ENCODE measurements at places on chromosomes 16 and 17.
A peak's percentile ranks its signal among the peaks of the same experiment; 100 is the strongest.

- no peak for DNase-seq
These were observed 12.3 kb downstream of the SRRM2 start for GRCh38 chr16:2764718-2765117.

DNA sequence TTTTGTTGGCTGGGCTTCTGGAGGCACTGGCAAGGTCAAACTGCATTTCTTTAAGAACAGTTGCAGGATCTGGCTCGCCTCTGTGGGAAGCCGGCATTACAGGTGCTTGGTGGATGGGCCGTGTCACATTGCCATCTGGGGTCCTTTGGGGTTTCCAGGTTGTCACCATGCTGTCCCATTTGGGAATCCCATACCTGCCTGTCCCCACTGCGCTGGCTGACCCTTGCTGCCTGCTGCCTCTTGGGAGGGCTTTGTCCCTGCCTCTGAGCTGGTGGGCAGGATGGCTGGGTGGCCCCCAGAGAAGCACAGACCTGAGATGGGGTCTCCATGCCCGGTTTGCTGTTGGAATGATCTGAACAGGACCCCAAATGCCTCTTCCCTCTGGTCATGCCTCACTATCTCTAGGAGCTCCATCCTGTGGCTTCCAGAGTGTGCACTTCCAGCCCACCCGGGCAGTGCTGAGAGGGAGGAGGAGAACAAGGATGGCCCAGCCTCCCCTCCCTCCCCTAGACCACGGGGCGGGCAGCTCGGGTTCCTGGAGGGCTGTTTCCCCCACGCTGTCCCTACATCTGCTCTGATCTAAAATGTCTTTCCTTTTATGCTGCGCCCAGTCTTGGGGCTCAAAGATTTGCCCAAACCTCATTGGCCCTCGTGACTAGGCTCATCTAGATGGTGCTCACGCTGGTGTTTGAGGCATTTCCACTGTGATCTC, 28.0 kb downstream of the OR1D5 start:
- no peak for DNase-seq

DNA sequence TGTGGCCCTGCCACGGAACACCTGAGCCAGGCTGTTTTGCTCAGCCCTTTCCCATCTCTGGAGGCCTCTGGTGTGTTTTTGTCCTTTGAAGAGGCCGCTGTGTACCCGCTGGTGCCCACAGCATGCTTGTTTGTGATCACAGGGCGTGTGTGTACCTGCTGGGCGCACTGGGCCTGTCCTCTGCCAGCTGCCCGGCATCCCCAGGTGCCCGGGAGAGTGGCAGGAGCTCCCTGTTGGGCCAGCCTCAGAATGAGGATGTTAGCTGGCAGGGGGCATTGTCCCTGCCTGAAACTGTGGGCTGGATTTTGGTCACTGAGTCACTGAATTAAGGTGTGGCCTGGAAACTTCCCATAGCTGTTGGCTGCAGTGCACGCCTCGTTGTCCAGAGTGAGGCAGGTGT, 31.1 kb downstream of the BAIAP2 start:
- DNase-seq = no peak

DNA sequence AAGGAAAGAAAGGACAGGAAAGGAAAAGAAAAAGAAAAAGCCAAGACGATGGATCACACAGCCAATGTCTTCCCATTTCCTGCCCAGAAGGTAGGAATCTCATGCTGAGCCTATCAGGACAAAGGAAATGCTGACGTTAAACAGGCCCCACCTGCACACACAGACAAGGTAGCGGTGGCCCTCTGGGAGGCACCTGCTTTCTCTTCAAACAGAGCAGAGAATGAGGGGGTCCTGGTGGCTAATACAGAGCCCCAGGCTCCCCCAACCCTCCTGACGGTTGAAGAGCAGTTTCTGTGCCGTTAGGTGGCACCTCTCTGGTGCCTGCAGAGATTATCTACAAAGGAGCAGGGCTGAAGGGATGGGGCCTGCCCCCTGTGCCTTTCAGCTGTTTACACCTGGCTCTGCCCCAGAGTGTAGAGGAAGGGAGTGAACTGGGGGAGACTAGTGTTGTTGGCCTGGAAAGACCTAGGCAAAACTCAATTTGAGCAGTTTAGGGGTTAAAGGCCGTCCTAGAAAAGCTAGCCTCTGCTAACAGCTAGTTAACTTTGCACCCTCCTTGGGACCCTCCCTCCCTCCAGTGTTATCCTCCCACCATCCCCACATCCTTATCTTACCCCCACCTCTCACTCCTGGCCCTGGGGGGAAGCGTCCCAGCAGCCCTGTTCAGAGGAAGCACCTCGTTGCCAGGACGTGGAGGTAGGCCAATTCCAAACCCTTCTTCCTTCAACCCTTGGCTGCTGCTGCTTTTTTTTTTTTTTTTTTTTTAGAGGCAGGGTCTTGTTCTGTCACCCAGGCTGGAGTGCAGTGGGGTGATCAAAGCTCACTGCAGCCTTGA, 56.3 kb downstream of the ARHGAP27 start:
- no peak for DNase-seq

GRCh38 chr17:75555679-75556153, 30.2 kb downstream of the LLGL2 start:
- DNase-seq = no peak

GRCh38 chr16:53626161-53626560, 77.5 kb downstream of the RPGRIP1L start:
- no peak for DNase-seq

DNA sequence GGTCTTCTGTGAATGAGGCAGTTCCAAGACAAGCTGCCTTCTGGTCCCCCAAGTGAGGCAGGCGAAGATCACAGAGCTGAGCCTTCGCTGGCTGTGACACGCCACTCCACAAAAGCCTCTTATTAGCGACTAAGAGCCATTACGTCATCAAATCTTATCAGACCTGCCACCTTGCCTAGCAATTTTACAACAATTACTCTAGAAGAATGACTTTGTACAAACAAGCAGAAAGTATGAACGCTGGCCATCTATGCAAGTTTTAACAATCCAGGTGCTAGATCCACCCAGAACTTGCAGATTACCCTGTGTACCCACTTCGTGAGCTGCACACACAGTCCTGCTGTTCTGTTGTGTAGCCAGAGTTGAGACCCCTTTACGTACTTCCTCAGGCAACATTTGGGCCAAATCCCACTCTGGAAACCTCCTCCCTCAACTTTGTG, 3.8 kb upstream of the ICAM2 start:
- DNase-seq = peak; percentile 70

DNA sequence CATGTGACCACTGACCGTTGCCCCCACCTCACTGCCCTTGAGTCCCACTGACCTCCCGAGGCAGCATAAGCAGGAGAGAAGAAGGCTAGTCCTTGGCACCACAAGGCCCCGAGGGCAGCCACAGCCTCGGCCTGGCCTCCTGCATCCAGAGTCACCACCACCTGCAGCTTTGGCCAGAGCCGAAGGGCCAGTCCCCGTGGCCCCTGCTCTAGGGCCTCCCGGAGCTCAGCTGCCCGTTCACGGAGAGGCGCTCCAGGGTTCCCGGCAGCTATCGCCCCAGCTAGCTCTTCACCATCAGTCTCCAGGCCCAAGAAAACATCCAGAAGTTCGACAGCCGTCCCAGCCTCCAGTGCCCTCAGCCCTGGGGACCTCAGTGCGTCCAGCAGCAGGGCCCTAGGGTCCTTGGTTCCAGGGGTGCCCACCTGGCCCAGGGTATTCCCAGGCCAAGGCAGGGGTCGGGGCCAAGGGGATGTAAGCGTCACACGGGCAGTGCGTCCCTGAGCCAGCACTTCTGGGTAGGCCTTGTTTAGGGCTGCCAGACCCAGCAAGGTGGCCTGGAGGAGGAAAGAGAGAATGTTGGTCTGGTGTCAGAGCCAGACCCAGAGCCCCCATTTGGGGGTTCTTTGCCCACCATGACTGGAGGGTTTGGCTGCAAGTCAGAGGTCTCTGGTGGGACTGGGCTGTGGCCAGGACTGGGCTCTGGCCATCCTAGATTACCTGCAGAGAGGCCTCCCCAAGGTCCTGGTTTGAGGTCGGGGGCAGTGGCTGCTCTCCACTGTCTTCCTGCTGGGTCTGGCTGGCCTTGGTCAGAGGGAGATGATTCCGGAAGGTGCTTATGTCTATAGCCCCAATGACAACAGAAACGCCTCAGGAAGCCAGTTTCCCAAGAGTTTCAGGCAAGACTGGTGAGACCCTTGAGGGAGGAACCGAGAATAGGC, 1.8 kb downstream of the GHDC start:
- no peak for DNase-seq

DNA sequence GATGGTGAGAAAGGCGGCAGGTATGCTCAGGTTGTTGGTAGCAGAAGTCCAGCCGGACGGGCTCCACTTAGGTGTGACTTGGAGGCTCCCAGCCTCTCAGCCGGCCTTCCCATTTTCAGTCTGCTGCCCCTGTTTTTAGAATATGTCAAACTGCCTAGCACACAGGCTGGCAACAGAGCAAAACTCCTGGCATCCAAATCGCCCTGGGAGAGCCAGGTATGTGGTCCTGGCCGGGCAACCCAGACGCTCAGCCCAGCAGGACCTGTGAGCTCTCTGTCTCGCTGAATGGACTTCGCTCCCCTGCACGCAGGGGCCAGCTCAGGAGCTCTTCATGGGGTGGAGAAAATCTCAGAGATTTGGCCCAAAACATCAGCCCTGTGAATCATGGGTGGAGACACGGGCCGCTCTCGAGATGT, 147.9 kb upstream of the CHMP6 start:
- DNase-seq = no peak

DNA sequence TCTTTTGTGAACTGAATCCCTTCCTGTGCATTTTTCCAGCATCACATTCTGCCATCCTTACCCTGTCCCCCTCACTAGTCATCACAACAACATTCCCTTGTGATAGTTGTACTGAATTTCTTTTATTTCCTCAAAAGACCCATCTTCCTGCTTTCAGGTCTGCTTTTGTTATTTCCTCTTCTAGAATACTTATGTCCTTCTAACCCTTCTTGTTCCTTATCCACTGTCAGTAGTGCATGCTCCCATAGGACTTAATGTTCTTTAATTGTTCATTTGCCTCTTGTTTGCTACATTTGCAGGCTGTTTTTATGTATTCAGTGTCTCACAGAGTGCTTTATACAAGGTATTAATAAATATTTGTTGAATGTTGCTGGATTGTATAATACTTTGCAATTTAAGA, 73.0 kb downstream of the BCAS3 start:
- no peak for DNase-seq

DNA sequence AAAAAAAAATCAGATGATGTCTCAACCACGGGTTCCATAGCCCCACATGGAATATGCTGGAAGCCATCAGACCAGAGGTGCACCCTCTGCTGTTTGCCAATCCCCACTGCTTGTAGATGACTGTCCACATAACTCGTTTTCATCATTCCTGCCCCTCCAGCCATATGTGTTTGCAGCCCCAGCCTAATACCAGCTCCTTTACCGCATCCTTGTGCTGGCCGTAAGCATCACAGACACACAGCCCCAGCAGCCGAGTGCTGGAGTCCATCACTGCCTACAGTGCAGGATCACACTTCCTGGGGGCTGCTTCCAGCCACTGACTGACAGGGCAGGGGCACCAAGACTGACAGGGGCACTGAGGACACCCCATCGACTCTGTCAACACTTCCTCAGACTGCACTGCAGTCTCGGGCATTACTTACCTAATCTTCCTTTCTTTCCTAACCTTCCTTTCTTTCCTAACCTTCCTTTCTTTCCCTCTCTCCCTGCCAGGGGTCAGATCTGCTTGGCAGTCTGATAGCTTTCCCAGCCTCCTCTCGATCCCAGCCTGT, 5.0 kb downstream of the RCVRN start:
- no peak for DNase-seq

GRCh38 chr17:42438600-42439567, 15.8 kb upstream of the CAVIN1 start:
- no peak for DNase-seq

- no peak for DNase-seq
These were observed 23.0 kb downstream of the SLC35G3 start for GRCh38 chr17:35170968-35171771.

GRCh38 chr17:61458000-61458399, 5.8 kb downstream of the TBX4 start:
- no peak for DNase-seq

DNA sequence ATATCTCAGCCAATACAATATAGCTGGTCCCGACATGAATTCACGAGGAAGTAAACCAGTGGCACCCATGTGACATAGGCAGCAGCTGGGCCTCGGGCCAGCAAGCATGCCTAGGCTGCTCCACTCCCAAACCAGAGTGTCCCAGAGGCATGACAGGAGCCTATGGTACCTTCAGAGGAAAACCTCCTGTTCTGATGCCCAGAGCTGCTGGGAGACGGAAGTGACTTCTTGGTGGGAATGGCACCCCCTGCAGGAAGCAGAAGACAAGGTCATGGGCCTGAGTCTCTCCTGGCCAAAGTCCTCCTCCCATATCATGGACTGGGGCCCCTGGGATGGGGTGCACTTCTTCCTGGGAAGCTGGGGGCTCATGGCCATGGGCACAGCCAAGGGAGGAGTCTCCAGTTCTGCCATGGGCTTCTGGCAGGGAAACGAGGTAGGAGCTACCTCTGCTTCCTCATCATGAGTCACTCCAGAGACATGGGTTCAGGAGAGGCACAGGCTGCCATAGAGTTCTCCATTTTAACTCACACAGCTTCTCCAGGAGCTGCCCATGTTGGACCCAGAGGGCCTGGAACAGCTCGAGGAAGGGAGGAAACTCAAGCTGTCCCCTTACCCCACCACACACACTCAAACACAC, 13.4 kb downstream of the FBF1 start:
- no peak for DNase-seq

DNA sequence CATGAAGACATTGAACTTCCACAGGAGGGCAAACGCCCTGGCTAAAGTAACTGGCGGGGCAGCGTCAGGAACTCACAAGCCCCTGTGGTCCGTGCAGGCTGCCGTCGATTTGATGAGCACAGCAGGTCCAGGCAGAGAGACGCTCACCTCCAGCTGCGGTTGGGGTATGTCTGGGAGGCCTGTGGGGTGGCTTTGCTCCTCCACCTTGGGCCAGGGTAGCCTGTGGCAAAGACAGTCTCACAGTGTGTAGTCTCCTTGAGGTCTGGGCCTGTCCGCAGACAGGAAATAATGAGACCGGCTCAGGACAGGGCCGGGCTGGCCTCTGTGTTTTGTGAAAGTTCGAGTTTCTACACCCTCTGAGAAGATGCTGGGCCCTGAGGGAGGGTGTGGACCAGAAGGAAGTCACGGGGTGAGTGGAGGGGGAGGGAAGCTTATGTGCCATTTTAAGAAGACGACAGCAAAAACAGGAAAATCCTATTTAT, 103.3 kb downstream of the METRNL start:
- no peak for DNase-seq

GRCh38 chr17:40960144-40960543, 6.6 kb downstream of the KRT39 start:
- no peak for DNase-seq

DNA sequence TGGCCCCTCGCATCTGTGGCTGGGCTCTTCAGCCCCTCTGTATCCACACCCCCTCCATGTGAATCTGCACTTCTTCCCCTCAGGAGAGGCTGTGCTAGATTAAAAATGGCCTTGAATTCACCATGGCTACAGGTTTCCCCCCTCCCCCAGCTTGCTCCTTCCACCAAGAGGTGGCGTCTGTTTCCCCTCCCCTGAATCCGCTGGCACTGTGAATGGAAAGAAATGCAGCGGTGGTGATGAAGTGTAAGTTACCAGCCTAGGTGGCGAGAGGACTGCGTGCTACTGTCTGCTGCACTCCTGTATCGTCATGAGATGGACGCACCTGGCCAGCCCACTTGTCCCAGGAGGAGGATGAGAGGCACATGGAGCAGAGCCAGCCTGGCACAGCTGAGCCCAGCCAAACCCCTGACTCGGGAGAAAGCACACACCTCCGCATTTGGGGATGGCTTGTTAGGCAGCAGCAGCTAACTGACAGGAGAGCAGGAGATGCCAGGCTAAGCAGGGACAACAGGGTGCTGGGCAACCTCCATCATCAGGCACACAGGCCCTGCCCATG, 26.2 kb downstream of the TNFRSF13B start:
- DNase-seq = no peak

- DNase-seq = no peak
These were observed 17.1 kb upstream of the VWA3A start for GRCh38 chr16:22075043-22075757.

GRCh38 chr17:76548378-76549214, 8.8 kb downstream of the PRCD start:
- no peak for DNase-seq

Measured in CMK (cell line).